ENCODE measurements at places on chromosomes 1 and 21. TPM values are rescaled to one million over a fixed set of nuclear protein-coding genes. Genes with fewer than 3 reads are reported as not detected.

DNA sequence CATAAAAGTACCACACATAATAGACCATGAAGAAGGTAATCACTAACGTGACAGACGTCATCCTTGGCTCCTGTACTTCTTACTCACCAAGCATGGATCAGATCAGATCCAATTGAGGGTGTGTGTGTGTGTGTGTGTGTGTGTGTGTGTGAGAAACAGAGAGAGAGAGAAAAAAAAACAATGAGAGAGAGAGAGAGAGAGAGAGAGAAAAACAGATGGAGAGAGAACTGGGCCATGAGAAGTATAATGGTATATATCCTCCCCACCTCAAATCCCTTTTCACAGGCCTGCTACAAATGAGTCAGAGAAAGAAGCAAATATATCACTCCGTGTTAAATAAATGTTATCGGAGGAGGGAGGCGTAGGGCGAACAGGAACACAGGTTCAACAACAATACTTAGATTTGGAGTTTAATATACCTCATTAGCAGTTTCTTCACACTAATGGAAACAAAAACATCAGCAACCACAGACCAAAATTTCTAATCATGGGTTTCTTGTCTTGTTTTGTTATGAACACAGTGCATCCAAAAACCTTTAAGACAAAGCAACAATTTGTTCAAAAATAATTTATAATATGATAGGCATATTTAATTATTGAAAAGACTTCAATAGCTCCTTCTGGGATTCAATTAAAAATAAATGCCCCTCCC lies 45.3 kb downstream of the TIAM1 start:
- no peak for DNase-seq

GRCh38 chr1:48530727-48531351 lies 58.8 kb upstream of the SPATA6 start:
- DNase-seq, result peak; percentile 81

CRYAA gene
- total RNA-seq, result not detected

GRCh38 chr21:31580866-31581276 lies 78.6 kb upstream of the SOD1 start:
- peak; percentile 88 for DNase-seq

EPS8L3 gene
- not detected for total RNA-seq

LCE1F gene
- total RNA-seq, result not detected

DNA sequence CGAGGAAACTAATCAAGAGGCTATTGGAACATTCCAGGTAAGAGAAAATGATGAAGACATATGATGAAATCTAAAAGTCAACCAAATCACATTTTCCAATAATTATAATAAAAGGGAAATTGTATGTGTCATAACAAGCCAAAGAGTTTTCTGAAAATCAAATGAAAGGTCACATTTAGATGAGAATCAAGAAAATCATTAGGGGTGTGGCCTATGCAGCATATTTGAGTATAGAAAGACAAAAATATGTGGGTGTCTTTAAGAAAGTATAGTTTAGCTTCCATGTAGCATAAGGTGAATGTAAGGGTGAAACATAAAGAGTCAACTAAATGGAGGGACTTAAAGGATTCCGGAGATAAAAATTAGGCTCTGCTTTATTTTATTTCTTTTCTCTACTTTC lies 9.2 kb upstream of the RNPC3 start:
- no peak for DNase-seq

LIPI gene
- total RNA-seq, result not detected

GRCh38 chr1:1208713-1209433 lies 2.5 kb upstream of the TNFRSF18 start:
- DNase-seq, result no peak

DNA sequence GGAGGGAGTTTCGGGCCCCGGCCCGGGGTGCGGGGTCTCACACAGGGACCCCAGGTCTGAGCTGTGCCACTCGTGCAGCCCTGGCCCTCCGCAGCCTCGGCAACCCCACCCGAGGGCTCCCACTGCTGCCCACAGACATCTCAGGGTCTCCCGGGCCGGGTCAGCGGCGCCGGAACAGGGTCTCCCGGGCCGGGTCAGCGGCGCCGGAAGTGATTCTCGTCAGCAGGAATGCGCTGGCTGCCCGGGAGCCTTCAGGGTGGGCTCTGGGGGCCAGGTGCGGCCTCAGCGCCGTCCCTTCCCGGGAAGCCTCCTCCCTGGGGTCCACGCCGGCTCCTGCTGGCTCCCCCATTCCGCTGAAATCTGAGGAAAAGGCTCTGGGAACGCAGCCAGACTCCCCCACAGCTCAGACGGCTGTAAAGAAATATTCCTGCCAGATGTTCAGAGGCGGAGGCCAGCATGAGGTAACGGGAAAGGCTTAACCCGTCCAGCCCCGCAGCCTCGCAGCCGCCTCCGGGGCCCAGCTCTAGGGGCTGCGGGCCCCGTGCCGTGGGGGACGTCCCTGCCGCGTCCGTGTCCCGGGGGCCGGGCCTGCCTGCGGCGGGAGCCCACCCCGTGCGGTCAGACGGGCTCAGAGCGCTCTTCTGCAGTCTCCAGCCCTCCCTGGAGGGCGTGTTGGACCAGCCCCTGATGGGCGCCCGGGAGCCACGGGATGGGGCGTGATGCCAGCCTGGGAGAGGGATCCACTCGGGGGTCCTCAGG lies 8.7 kb upstream of the COL6A1 start:
- no peak for DNase-seq

GRCh38 chr1:2022063-2022770 lies 3.1 kb downstream of the GABRD start:
- no peak for DNase-seq

DNA sequence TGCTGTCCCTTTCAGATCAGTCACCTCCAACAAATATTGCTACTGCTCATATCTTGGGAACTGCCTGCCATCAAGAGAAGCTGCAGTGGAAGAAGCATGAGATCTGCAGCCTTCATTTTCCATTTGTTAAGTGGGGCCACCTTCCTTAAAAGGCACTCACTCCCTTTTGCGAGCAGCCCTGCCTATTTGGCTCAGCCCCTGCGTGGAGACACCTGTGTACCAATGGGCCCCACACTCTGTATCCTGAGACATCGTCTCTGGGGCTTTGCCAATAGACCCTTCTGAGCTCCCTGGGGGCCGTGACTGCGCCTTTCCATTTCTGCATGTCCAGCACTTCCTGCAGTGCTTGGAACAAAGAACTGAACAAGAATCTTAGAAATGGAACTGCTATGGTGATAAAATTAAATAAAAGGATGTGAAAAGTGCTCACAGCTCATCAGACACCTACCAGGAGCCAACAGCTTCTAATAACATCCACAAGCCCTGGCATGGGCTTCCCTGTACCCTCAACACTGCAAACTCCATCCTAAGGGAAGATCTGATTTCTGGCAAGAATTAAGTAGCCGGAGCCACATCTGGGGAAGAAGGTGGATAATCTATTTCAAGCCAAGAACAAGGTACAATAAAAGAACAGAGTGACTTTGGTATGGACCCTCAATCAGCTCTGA lies 36.7 kb downstream of the PARP1 start:
- no peak for DNase-seq

CD84 gene
- total RNA-seq, result not detected

- no peak for DNase-seq
These were observed 558 bp downstream of the USP1 start for GRCh38 chr1:62437273-62437940.

DNA sequence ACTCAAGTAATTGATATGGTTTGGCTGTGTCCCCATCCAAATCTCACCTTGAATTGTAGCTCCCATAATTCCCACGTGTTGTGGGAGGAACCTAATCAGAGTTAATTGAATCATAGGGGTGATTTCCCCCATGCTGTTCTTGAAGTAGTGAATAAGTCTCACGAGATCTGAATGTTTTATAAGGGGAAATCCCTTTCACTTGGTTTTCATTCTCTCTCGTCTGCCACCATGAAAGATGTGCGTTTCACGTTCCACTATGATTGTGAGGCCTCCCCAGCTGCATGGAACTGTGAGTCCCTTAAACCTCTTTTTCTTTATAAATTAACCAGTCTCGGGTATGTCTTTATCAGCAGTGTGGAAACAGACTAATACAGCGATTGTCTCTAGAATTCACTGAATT lies 135.4 kb downstream of the BACH1 start:
- no peak for DNase-seq

GRCh38 chr1:22830041-22830566 lies 119.5 kb downstream of the EPHB2 start:
- DNase-seq, result no peak

GRCh38 chr1:44113095-44113609 lies 5.5 kb upstream of the KLF17 start:
- DNase-seq, result no peak

DNA sequence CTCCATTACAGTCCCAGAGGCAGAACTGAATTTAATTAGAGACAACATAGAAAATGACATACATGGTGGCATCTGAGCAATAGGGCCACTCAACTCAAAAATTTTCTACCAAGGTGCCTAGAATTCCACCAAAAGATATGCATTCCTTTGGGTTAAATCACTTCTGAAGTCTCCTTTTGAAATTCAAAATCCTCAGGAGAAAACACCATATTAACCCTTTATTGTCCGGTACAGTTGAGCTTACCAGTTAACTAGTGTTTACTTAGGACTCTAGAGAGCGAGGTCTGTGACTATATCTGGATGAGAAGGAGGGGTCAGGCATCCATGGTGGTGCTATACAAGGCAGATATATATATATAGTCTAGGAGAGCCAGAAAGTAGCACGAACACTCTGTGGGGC lies 355.6 kb upstream of the CAMK1G start:
- no peak for DNase-seq

CLIC4 gene
- 51.4 TPM for total RNA-seq

RHBDL2 gene
- 10.0 TPM for total RNA-seq

DNA sequence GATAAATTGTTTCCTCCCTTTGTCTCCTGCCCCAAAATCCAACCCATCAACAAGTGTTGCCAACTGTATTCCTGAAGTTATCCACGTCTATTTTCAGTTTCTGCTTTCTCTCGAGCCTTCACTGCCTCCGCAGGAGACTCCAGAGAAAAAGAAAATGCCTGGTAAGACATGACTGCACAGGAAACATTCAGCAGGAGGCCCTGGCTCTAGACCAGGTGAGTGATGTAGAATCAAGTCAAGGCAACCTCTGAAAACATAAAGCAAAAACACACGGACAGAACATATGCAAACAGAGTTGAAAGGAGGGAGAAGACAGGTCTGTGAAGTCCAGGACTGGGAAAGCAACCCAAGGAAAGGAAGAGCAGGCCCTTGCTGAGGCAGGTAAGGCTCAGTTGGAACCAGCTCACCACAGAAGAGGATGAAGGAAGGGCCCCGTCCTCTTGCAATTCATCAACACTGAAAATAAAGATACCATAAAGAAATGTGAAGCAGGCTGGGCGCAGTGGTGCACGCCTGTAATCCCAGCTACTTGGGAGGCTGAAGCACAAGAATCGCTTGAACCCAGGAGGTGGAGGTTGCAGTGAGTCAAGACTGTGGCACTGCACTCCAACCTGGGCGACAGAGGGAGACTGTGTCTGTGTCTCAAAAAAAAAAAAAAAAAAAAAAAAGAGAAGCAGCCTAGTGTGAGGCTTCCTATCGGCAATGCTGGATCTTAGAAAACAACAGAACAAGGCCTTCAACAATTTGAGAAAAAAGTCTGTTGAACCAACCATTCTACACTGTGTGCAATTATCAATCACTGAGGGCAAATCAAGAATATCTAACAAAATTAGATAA lies 8.8 kb downstream of the NOL9 start:
- peak; percentile 26 for DNase-seq

DNA sequence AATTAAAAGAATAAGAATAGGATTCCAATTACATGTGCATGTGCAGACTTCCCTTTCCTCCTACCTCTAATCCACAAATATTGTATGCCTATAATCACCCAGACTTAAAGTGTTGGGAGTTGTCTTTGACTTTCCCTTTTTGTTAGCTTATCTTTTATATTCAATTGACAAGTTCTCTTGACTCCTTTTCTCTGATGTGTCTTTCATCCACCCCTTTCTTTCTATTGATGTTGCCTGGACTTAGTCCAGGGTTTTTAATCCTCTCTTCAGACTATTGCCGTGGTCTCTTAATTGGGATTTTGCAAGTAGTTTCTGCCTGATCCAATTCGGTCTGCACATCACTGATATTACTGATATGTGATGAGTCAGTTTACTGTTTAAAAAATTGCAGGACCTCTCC lies 170.9 kb downstream of the LHX8 start:
- no peak for DNase-seq

TSPEAR gene
- 3.2 TPM for total RNA-seq

MXRA8 gene
- total RNA-seq, result 29.0 TPM

GRCh38 chr1:20368866-20369470 lies 78.3 kb downstream of the VWA5B1 start:
- DNase-seq, result no peak

- peak; percentile 34 for DNase-seq
These were observed 10.4 kb upstream of the WNT3A start for GRCh38 chr1:227996187-227996950.

DNA sequence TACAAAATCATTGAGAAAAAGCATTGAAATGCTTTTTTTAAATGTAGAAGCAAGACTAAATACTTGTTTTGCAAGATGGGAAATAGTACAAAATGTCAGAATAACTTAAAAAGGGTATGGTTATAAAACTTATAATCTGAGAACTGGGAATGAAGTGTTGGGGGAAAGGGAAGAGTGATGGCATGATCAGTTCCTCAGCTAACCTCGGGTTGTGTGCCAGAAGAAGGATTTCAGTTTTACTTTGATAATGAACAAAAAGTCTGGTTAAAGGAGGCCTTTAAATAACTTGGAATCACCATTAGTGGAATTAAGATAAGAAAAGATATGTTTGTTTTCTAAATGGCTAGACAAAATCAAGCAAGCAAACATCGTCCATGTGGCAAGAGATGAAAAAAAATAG lies 20.7 kb downstream of the NEK7 start:
- no peak for DNase-seq

DNA sequence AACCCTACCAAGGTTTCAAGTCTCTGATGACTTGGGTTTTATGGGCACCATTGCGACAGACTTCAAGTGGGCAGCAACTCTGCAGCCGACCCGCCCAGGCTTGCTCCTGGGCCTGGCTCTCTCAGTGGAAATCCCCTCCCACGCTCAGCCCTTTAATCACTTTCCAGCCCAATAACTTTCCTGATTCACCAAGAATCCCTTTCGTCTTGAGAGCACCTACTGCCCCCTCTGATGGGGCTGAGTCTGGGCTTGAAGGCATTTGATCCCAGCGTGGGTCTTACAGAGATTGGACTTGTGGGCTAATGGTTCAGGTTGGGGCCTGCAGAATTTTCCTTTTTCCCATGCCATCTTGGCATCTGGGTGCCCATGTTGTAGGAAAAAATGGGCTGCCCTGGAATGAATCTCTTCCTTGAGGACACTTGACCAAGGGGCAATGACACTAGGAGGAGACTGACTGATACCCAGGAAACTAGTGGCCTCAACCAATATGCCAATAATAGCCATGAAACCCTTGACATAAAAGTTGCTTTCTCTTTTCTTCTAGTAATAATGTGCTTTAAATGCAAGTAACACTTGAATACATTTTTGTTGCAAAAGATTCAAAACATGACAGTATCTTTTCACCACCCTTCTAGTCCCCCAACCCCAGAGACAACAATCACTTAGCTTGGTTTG lies 7.8 kb upstream of the PHLDA3 start:
- peak; percentile 75 for DNase-seq

RAB7B gene
- not detected for total RNA-seq

- no peak for DNase-seq
These were observed 160.6 kb upstream of the C21orf91 start for GRCh38 chr21:17979763-17980162.

LCE3D gene
- not detected for total RNA-seq

GRCh38 chr21:45299864-45300785 lies 12.4 kb upstream of the POFUT2 start:
- no peak for DNase-seq

NPPB gene
- total RNA-seq, result not detected
